ENCODE measurements at places on chromosomes 13 and 19.

DNA sequence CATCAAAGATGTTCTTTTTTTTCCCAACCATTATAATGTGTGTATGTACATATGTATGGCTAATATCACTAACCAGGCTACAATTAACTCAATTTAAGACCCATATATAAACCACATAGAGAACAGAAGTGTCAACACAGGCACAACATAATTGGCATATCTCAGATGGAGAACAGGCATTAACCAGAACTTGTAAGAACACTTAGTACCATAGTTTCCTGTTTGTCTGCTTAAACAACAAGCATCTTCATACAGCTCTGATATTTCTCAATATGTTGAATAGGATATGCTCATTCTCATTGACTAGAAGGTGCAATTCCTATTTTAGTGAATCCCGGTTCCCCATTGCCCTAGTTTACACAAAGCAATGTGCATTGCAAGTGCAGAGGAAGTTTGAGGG lies 116.9 kb upstream of the EDNRB start:
- no peak for DNase-seq

- DNase-seq: no peak
Observed at GRCh38 chr13:72379581-72379980, 347.8 kb downstream of the MZT1 start.

- no peak for DNase-seq
Observed at GRCh38 chr13:98026457-98026857, 73.0 kb downstream of the IPO5 start.

DNA sequence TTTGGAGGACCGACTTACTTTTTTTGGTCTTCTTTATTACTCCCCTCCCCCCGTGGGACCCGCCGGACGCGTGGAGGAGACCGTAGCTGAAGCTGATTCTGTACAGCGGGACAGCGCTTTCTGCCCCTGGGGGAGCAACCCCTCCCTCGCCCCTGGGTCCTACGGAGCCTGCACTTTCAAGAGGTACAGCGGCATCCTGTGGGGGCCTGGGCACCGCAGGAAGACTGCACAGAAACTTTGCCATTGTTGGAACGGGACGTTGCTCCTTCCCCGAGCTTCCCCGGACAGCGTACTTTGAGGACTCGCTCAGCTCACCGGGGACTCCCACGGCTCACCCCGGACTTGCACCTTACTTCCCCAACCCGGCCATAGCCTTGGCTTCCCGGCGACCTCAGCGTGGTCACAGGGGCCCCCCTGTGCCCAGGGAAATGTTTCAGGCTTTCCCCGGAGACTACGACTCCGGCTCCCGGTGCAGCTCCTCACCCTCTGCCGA lies 409 bp downstream of the FOSB start:
- peak; percentile 49 for DNase-seq

DNA sequence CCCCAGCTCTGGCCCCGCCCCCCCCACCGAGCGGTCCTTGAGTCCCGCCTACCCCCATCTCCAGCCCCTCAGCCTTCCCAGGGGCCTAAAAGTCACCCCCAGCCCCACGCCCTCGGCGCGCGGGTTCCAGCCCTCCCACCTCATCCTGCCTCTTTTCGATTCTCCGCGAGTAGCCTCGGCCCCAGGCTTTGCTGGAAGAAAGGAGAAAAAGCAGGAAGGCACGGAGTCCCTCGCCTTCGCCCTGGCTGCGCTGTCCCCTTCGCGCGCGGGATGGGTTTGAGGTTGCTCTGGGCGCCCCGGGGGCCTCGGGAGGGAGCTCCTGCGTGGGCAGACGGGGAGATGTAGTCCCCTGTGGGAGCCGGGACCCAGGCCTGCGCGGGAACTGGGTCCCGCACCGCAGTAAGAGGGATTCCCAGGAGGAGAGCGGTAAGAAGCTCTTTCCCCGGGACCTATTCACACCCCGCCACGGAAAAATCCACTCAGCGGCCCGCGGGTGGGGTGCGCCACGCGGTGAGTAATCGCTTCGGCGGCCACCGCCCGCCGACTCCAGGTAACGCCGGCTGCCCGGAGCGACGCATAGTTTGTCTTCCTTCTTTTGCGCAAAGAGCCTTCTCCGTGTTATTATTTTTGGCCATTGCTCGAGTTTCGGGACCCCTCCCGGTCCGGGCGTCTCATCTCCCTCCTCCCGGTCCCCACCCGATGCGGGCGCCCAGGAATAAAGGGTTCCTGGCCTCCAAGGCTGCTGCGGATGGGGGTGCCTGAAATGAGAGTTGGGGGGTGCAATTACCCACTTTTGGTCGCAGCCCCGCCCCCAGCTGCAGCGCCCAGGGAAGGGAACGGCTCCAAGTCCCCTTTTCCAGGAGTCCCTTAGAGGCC lies 865 bp upstream of the CRLF1 start:
- DNase-seq: no peak

GRCh38 chr13:30665638-30666037 lies 47.9 kb downstream of the USPL1 start:
- DNase-seq: peak; percentile 31

- DNase-seq: no peak
Observed at GRCh38 chr13:93398167-93399035, 171.8 kb downstream of the GPC6 start.

- DNase-seq: no peak
Observed at GRCh38 chr13:68850160-68850559, 1257.5 kb upstream of the ATXN8OS start.

DNA sequence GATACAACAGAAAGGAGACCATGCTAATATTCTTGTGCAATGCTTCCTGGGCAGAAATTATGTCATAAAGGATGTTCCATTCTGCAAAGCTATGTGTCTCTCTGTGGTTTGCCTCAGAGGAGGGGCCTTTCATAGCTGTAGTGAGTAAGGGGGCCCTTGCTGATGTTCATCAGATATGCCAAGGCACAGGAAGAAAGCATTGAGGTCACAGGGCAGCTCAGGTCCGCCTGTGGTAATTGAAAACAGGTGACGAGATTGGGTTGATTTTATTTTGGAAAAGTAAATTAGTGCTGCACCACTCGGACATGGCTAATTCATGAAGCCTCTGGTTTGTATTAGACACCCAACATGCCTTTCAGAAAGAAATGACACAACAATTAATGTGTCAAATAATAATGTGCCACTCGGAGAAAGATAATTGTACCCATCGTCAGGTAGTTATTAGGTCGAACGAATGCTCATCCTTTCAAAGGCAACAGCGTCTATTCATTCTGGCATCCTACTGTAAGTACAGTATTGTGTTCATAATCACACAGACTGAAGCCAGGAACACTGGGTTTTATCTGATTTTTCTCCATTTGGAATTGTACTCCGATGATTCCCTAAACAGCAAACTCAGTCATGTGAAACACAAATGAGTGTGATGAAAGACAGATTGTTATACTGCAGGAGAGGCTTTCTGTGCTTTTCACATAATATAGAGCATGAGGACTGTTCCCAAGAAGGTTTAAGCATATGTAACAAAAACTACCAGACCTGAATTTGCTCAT lies 421.6 kb upstream of the KLF12 start:
- DNase-seq: no peak

DNA sequence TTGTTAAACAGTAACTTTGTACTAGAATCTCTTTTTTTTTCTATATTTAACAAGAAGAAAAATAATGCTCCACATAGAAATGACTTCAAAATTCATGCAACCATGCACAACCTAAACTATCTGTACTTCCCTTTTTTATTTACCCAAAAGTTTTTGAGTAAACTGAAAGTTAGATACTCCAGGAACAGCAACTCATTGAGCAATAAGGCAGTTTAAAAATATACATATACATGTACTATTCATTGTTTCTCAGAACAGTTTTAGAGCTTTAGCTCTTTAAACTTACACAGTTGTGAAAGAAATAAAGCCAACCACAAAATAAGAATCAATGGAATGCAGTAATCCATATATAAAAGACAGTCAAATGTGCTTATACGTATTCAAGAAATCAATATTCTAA lies 39.2 kb downstream of the MTMR6 start:
- no peak for DNase-seq

GRCh38 chr19:18477974-18478373 lies 40.0 kb upstream of the ISYNA1 start:
- DNase-seq: no peak

- DNase-seq: no peak
Observed at GRCh38 chr19:51740356-51740755, 11.3 kb downstream of the FPR1 start.

DNA sequence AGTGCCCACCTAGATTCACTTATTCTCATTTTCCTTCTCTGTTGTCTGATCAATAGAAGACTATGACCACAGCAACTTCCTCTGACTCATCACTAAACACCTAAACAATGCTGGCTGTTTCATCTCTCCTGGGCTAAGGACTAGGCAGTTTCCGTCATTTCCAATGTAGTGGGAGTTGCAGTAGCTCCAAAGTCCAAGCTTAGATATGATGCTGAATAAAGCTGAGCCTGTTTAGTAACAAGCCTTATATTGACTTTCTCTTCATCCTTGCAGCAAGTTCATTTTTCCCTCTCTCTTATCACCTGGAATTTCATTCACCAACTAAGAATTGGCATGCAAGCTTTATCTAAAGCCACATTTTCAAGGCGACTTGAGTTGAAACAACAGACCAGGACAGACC lies 53.5 kb upstream of the PCDH9 start:
- no peak for DNase-seq

GRCh38 chr19:1492474-1493006 lies 1.6 kb downstream of the REEP6 start:
- DNase-seq: no peak

DNA sequence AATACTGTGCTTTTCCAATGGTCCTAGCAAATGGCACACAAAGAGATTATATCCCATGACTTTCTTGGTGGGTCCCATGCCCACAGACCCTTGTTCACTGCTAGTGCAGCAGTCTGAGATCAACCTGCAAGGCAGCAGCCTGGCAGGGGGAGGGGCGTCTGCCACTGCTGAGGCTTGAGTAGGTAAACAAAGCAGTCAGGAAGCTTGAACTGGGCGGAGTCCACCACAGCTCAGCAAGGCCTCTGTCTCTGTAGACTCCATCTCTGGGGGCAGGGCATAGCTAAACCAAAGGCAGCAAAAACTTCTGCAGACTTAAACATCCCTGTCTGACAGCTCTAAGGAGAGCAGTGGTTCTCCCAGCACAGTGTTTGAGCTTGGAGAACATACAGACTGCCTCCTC lies 82.9 kb downstream of the ZNF737 start:
- DNase-seq: peak; percentile 15

- DNase-seq: no peak
Observed at GRCh38 chr19:46863818-46864629, 3.2 kb downstream of the ARHGAP35 start.

- DNase-seq: no peak
Observed at GRCh38 chr13:112748947-112749735, 59.3 kb downstream of the ATP11A start.

GRCh38 chr19:5360003-5360780 lies 19.6 kb upstream of the PTPRS start:
- no peak for DNase-seq

DNA sequence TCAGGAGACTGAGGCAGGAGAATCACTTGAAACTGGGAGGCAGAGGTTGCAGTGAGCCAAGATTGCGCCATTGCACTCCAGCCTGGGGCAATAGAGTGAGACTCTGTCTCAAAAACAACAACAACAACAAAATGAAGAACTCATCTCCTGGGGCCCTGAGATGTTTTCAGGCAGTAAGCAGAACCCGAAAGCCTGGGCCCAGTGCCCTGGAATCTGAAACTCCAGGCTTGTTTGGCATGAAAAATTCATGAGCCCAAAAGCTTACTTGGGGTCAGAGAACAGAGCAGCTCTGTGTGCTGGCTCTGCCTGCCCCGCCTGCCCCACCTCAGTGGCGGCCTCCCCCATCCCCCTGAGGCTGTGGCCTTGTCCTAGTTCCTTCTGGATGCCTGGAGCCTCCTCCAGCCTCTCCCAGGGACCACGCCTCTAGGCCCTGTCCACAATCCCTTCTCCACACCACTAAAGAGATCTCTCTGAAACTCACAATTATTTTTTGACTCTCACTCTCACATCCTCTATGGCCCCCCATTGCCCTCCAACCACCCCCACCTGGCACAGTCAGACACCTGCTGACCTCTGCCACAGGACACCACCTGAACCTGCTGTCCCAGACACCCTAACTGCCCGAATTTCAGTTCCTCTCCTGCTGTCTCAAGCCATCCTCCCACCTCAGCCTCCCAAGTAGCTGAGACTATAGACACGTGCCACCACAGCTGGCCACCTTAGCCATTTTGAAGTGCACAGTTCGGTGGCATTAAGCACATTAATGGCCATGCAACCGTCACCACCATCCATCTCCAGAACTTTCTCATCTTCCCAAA lies 6.9 kb upstream of the AP1M2 start:
- DNase-seq: peak; percentile 95

DNA sequence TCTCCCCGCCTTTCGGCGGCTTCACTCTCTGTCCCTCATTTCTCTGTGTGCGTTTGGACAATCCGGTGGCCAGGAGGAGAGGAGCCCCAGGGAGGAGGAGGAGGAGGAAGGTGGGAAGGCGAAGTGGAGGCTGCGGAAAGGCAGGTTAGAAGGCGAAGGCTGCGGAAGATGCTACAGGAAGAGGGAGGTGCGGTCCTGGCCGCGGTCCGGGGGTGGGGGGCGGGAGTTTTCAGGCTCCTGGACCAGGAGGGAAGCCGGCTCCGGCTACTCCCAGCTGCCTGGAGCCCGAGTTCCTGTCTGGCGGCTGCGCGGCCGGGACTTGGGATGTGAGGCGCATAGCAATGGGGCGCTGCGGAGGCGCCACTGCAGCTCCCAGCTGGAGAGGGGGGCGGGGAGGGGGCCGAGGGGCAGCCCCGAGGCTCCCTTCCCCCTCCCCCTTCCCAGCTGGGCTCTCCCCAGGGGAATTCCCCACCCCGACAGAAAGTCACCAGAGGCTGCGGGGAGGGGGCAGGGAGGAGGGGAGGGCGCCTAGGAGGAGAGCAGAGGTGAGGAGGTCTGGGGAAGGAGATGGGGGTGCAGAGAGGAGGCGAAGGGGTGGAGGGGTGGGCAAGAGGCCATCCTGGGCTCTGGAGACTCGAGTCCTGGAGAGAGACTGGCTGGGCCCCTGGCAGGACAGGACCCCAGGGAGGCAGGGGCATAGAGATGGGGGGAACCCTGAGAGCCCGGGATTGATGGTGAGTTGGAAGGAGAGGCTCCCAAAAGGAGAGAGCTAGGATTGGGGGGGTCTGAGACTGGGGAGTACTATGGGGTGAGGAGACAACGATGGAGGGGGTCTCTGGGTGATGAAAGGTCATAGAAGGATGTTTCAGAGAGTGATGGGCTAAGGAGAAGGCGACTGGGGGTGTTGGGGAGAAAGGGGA lies 2.0 kb downstream of the LRRC4B start:
- DNase-seq: no peak

DNA sequence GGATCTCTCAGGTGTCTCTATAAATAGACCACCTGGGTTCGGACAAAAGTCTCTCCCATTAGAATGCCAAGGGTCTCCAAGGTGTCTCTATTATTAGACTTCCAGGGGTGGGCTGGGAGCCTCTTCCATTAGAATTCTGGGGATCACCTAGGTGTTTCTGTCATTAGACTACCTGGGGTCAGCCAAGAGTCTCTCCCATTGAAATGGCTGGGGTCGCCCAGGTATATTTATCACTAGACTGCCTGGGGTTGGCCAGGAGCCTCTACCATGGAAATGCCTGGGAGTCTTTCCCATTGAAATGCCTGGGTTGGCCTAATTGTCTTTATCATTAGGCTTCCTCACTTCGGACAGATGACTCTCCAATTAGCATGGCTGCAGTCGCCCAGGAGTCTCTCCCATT lies 1565.5 kb downstream of the UQCRFS1 start:
- DNase-seq: no peak
